NCI-H748 treated with DMSO at 0.1 percent for 48 hours (cell line): ENCODE measurements at places on chromosomes 12 and 14.

DNA sequence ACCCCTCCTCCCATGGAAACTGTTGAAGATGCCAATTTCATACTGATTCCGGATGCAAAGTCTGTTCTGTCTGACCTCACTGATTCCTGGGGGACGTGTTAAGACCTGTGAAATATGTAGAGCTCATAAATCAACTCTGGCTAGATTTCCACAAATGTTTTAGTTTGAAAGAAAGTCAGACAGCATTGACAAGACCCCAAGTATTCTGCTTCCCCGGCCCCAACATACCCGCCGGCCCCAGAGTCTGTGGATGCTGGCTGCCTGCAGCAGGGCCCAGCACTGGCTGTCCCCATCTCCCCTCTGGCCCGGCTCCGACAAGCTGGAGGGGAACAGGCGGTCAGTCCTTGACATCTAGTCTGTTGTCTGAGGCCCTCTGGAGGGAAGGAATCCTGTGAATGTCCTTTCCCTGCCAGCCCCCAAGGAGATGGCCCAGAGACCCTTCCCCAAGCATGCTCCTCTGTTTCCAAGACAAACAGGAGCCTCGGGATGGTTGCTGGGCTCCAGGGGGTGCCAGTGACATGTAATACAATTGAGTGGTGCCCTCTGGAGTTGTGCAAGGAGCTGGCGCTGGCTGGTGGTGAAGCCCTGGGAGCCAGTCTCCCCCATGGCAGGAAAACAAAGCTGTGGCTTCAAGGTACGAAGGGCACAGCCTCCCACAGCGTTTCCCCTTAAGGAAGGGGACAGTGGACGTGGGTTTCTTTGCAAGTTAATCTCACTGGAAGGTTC, 22.3 kb downstream of the FBLN5 start:
- no peak for DNase-seq

- no peak for DNase-seq
Measured at GRCh38 chr12:75888874-75889613, 142.5 kb downstream of the PHLDA1 start.

- DNase-seq: no peak
Measured at GRCh38 chr14:68782091-68782981, 10.5 kb downstream of the ZFP36L1 start.

GRCh38 chr12:129729170-129729569, 174.7 kb downstream of the TMEM132D start:
- no peak for DNase-seq

GRCh38 chr12:68367903-68368302, 35.7 kb upstream of the MDM1 start:
- no peak for DNase-seq

GRCh38 chr12:116880817-116881324, 370 bp downstream of the HRK start:
- DNase-seq: peak; percentile 51

- no peak for DNase-seq
Measured at GRCh38 chr12:28050606-28051005, 78.1 kb upstream of the PTHLH start.

DNA sequence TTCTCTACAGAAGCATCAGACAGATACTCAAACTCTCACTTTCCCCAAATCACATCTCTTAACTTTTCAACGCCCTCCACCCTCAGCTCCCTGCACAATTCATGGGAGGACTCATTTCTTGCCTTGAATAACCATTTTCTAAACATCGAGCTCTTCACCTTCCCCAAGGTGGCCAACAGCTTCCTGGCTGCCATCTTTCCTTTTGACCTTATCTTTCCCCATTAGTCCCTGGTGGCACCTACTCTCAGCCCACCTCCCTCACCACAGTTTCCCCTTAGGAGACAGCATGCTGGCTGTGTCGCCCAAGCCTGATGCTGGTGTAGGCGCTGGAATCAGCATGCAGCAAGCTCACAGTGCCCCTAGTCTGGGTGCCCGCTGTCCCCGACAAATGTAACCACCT, 8.4 kb upstream of the OAS1 start:
- no peak for DNase-seq

GRCh38 chr12:11876307-11876706, 194.4 kb upstream of the BCL2L14 start:
- no peak for DNase-seq

- no peak for DNase-seq
Measured at GRCh38 chr12:62436164-62436503, 30.5 kb upstream of the MON2 start.

- peak; percentile 97 for DNase-seq
Measured at GRCh38 chr12:132908145-132909029, 21.0 kb upstream of the CHFR start.

DNA sequence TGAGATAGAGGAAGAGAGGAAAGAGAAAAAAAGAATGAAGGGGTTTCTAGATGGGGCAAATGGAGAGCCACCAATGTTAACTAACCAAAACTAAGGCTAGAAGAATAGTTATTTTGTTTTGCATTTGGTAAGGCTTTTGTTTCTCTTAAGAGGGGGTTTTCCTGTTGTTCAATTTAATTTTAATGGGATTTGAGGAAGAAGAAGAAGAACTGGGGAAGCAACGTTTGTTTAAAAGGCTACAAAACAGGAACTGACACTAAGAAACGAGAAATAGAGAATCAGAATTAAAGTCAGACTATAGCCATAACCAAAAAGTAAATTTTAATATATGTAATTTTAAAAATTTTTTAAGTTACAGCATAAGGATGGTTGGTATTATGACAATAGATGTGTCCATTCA, 13.7 kb downstream of the TXNDC16 start:
- DNase-seq: no peak

DNA sequence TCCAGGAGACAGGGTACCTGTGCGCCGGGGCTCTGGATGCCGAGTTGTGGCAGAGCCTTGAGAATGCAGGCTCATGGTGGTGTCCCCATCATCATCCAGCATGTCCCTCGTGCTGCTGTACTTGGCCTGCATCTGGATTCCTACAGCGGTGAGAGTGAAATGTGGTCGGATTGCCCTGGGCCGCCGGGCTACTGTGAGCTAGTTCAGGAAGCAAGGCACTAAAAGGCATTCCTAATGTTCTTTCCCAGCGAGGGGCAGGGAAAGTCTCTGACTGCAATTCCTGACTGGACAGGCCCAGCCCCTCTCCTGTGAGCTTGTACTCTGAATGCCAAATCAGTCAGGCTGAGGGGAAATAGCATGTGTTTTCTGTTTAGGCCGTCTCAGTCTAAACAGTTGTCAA, at the start of gene CLEC1A:
Gene CLEC1A (minus strand): TSS at position 195 of the 400 bp plus-strand sequence. CDS start 63 bp downstream, at position 132.
- no peak for DNase-seq

DNA sequence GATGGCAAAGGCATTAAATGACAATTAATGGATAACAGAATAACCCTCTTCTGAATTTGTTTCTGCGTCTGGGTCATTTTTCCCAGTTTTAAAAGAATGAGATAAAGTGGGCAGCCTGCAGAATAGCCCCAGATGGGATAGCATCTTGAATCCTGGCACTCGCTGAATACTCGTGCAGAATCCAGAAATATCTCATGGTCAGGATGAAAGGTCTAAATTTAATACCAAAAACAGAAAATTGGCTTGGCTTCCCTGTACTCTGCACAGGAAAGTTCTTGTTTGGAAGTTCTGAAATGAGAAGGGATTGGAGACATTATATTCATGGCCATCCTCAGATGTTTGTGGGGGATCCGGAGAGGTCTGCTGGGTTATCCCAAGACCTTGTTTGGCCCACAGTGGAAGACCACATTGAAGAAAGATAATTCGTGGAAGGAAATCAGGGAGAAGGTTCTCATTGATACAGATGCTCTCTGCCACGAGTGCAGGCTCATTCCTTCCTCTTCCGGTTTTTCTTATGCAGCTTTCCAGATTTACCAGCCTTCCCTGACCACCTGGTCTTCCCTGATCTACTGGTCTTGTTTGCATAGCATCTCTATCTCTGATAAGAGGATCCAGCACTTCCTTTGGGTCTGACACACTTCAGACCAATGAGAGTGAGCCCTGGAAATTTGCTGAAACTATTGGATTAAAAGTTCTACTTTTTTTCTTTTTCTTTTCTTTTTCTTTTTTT, 6.0 kb upstream of the IFT81 start:
- no peak for DNase-seq

- DNase-seq: no peak
Measured at GRCh38 chr14:24913021-24913420, 136.9 kb downstream of the STXBP6 start.

GRCh38 chr12:64558754-64559153, 51.5 kb upstream of the RASSF3 start:
- DNase-seq: no peak

DNA sequence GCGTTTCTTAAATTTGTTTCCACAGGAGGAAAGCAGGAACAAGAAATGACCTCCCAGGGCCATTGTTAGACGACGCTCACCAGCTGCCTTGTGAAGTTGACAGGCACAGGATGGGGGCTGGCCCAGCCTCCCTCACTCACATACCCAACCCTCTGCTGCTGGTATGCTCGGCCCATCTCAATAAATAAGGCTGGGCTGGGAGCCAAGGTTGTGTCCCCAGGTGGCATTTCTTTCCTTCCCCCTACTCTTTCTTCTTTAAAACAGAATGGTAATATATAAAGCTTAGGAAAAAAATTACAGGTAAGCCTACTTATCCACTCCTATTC, 93.0 kb downstream of the ACTN1 start:
- no peak for DNase-seq

DNA sequence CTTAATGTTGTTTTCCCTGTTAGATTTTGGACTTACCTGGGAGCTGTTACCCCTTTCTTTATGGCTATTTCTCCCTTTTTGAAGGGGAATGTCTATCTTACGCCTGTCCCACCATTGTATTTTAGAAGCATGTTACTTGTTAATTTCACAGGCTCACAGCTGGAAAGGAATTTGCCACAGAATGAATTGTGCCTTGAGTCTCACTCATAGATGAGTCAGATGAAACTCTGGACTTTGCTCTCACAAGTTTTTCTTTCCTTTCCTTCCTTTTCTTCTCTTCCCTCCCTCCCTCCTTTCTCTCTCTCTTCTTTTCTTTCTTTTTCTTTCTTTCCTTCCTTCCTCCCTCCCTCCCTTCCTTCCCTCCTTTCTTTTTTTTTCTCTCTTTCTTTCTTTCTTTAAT, 9.3 kb upstream of the ATF7IP start:
- no peak for DNase-seq
